Vagina (tissue), 2 donors: ENCODE measurements at places on chromosomes 16 and 17. TPM values are rescaled to one million over a fixed set of nuclear protein-coding genes. Genes with fewer than 3 reads are reported as not detected.

CCL5 gene
- total RNA-seq: 4.9 TPM

MT1F gene
- 16.0 TPM for total RNA-seq

PRSS8 gene
- 26.0 TPM for total RNA-seq

ABCA8 gene
- total RNA-seq: 75.9 TPM

HP gene
- 4.7 TPM for total RNA-seq

C17orf50 gene
- total RNA-seq: not detected

PIRT gene
- total RNA-seq: 6.4 TPM

TMEM238L gene
- total RNA-seq: 1.2 TPM

MYCBPAP gene
- total RNA-seq: not detected

TMEM235 gene
- not detected for total RNA-seq

PDILT gene
- not detected for total RNA-seq
